ENCODE measurements at places on chromosomes 6 and 20.

DNA sequence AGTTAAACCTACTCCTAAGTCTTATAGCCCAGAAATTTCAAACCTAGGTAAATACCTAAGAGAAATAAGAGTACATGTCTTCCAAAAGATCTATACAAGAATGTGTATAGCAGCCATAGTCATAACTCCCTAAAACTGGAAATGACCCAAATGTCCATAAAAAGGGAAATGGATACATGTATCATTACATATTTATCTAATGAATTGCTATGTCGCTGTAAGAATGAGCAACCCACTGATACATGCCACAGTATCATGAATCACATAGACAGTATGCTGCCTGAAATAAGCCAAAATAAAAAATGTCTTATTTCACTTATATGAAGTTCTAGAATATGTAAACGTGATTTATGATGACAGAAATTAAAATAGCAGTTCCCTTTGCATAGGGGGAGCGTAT, 679.5 kb downstream of the MAFB start:
- no peak for DNase-seq

- DNase-seq, result no peak
Observed at GRCh38 chr6:128803911-128804310, 79.0 kb upstream of the LAMA2 start.

GRCh38 chr6:150236544-150236943, 93.7 kb downstream of the PPP1R14C start:
- no peak for DNase-seq

DNA sequence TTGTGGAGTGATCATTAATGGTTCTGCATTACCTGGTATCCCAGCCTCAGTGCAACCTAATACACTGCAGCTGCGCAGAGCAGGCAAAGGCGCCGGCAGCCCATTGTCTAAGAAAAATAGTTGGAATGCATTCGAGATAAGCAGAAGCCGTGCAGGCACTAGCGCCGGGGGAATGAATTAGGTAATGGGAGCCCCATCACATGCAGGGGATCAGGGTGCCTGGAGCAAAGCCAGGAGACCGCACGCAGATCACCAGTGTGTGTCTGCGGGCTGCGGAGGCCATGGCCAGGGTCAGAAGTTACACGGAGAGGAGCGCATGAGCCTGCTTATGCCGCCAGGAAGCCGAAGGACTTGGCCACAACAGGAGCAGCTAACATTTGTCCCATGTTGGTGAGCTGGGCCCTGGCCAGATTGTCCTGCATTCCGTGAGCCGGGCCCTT, 156.8 kb downstream of the DLL1 start:
- no peak for DNase-seq

DNA sequence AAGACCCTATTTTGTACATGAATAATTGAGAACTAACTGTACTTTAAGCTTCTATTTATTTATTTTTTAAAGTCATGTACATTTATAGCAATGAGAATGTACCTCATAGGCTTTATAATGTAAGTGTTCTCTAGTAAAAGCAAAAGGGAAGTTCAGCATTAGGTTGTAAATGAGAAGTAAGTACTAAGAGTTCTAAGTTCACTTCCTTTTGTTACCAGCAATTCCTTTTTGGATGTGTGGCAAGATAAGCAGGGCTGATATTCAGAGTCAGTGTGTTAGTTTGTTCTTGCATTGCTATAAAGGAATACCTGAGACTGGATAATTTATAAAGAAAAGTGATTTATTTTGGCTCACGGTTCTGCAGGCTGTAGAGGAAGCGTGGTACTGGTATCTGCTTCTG, 54.0 kb upstream of the CCN2 start:
- no peak for DNase-seq

- DNase-seq, result no peak
Observed at GRCh38 chr20:32527052-32527446, 58.1 kb downstream of the NOL4L start.

- no peak for DNase-seq
Observed at GRCh38 chr6:147099974-147100373, 104.2 kb upstream of the STXBP5 start.

DNA sequence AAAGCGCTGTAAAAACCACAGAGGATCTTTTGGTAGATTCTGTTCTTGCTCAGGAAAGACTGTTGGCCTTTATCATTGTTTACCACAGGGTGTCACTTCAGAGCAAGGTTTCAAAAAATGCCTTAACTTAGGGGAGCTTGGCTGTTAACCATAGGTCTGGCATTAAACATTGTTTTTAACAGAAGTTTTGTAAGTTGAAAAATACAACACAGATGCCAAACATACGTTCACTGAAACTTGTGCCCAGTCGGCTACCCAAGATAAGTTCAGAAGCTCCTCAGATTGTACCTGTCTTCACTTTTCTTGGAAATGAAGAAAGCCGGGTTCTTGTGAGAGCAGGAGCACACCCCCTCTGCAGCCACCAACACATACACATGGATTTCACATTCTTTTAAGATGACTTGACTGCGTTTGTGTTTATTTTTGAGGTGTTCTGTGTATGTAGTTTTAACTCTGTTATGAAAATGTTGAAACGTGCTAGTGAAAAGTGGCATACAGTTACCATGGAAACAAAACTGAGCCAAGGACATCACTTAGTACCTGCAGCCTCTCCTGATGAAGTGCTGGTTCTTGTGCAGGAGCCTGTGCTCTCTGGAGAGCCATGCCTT, 64.9 kb downstream of the SYCP2L start:
- no peak for DNase-seq

DNA sequence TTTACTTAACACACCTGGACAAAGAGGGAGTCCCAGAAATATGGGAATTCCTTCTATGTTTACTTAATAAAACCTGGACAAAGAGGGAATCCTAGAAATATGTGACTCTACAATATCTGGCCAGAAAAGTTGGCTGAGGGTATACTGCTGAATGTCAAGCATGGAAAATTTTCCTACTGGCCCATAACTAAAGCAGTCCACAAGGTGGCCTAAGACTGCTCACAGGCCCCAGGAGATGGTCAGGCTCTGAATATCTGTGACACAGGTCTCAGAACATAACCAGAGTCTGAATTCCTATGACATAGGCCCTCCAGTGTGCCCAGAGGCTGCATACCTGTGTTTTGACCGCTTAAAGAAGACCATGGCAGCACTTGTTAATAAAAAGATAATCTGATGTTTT, 578.2 kb upstream of the NRSN1 start:
- no peak for DNase-seq

DNA sequence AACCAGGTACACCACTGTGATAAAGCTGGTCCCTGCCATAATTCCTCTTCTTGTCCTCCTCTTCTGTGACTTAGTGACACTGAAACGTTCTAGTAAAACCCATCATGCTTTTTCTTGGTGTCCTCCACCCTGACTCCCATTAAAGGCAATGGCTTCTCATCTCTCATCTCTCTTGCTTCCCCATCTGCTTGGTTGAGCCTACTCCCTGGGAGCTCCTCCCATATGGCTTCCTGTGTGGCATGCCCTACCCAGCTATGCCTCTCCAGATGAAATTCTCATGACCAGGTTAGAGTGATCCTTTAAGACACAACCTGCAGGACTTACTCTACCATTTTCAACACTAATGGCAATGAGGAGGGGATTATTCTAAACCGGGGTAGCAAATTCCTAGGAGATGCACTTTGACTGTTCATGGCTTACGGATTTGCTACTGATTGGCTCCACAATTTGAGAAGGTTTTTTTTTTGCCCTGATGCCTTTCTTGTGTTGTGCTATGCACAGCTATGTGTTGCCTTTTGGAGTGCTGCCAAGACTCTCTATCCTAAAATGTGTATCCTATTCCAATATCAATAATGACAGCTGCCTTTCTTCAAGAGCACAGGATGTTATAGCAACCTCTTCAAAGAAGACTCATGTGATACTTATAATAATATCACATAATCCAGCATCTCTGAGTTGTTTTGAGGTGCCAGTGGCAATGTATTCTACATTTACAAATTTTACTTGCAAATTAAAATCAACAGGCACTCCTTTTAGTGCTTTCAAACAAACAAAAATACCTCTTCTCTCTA, 6.1 kb downstream of the SIRPG start:
- DNase-seq, result no peak

GRCh38 chr6:40049128-40049527, 114.9 kb upstream of the MOCS1 start:
- DNase-seq, result no peak

DNA sequence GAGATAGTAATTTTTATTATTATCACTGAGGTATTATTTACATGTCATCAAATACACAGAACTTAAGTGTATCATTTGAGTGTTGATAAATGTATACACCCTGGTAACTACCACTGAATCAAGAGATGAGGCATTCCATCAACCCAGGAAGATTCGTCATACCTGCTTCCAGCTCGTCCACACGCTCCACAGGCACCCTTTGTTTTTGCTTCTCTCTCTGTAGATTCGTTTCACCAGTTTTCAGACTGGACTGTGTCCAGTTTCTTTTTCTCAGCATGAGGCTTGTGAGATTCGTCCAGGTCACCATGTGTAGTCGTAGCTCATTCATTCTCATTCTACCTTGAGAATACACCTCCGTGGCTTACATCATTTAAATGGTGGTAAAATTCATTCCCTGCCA, 64.5 kb downstream of the BFSP1 start:
- no peak for DNase-seq

GRCh38 chr20:35066194-35066593, 26.4 kb downstream of the TRPC4AP start:
- no peak for DNase-seq

DNA sequence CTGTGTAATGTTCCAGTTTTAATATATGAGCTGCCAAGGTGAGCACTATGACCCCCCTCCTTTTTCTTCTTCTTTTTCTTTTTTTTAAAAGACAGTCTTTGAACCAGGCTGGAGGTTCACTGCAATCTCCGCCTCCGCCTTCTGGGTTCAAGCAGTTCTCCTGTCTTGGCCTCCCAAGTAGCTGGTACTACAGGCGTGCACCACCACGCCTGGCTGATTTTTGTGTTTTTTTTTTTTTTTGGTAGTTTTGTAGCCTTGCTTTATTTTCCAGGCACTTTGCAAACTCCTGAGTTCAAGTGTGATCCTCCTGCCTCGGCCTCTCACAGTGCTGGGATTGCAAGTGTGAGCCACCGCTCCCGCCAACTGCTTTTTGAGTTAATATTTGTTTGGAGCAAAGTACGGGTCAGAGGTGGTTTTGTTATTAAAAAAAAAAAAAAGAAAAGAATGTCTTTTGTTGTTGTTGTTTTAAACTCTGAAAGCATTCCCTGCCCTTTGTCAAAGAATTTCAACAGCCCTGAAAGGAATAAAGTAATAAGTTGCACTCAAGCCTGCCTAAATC, 78.6 kb downstream of the JARID2 start:
- no peak for DNase-seq

DNA sequence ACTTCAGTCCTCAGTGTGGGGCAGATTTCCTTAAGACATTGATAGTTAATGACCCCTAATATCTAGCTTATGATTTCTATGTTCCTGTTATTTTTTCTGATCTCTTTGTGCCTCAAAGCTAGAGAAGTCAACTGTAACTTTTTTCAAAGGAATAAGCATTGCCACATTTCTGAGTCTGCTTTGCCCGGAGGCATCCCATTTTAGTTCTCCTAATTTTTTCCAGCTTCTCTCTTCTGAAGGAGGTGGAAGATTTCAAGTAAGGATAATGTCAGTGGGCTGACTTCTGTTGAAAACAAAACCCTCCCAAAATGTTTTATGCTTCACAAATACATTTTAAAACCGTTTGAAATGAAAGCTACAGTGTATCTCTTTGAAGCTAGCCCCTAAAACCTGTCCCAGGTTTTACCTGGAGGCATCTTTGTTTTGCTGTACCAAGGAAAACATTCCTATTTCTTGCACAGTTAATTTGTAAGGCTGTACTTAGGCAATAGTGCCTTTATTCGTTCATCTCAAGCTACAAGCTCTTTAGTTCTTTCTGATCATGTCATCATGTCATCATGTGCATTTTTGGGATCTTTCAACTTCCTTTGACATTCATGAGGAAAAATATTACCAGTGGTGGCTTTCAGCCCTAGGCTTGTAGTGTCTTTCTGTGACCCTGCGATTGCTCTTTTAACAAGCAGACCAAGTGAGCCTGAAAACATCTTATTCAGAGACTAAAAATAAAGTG, 45.7 kb downstream of the TSPYL4 start:
- no peak for DNase-seq

GRCh38 chr20:25053255-25054031, 4.5 kb downstream of the ACSS1 start:
- DNase-seq, result no peak

DNA sequence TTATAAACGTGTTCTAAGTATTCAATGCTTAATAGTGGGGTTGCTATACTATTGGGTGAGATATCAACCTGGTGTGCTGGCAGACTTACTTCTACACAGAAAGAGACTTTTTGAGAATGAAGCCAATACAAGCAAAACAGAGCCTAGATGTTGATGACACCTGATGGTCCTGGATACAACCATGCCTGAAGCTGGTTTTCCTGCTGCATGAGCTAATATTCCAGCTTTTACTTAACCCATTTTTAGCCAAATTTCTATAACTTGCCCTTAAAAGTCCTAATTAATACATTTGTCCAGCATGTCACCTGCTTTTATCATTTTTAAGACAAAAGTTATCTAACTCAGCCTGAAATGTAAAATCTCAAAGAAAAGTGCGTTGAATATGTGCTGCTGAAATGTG, 86.2 kb downstream of the PFDN4 start:
- no peak for DNase-seq

GRCh38 chr6:127690588-127690987, 113.6 kb downstream of the C6orf58 start:
- DNase-seq, result no peak

DNA sequence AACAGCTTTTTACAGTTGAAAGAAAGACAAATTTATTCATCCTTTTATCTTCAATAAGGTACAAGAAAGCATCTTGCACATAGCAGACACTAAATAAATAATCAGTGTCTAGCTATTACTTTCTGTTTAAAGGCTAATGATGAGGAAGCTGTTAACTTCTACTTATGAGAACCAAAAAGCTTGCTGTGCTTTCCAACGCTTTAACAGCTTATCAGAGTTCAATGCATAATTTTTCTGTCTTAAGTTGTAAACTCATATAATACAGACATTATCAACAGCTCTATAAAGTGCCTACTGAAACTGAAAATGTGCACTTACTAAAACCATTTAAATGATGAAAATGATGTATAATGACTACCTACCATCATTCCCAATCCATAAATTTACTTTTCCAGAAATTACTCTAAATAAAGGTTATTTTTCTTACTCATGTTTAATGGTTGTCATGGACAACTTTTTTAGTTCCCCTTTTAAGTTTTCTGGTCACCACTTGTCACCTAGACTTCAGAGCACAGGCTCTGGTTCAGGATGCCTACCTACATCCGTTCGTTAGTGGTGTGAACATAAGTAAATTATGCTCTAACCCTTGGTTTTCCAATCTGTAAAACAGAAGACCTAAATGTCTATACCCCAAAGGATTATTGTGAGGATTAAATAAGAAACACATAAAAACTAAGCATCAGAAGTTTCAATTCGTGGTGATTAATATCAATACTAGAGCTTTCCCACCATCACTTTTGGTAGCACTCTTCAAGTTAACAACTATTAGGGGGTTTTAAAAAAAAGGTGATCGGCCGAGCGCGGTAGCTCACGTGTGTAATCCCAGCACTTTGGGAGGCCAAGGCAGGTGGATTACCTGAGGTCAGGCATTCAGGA, 8.0 kb downstream of the PNISR start:
- DNase-seq, result no peak

- no peak for DNase-seq
Observed at GRCh38 chr6:3410385-3411360, 46.2 kb downstream of the SLC22A23 start.
